ENCODE measurements at places on chromosomes 7 and 10.

GRCh38 chr7:54823776-54824175 is 64.8 kb upstream of the SEC61G start:
- DNase-seq = no peak

DNA sequence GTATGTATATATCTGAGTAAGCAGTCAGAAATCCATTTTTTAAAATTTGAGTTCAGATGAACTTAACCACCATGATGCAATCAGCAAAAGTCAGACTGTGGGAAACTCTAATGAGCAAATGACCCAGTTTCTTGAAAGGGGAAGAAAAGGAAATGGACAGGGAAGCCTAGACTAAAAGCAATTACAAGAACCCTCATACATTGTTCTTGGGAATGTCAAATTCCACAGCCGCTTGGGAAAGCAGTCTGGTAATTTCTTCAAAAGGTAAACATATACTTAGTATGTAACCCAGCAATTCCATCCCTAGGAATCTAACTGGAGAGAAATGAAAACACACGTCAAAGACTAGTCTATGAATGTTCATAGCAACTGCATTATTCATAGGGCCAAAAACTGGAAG is 16.4 kb upstream of the FOXK1 start:
- DNase-seq = no peak

GRCh38 chr7:39623732-39624441 is 515 bp downstream of the RALA start:
- no peak for DNase-seq

- DNase-seq = no peak
These were observed 325.6 kb downstream of the HPSE2 start for GRCh38 chr10:98910048-98910447.

- DNase-seq = no peak
These were observed 1.8 kb downstream of the TFEC start for GRCh38 chr7:116028787-116029186.

DNA sequence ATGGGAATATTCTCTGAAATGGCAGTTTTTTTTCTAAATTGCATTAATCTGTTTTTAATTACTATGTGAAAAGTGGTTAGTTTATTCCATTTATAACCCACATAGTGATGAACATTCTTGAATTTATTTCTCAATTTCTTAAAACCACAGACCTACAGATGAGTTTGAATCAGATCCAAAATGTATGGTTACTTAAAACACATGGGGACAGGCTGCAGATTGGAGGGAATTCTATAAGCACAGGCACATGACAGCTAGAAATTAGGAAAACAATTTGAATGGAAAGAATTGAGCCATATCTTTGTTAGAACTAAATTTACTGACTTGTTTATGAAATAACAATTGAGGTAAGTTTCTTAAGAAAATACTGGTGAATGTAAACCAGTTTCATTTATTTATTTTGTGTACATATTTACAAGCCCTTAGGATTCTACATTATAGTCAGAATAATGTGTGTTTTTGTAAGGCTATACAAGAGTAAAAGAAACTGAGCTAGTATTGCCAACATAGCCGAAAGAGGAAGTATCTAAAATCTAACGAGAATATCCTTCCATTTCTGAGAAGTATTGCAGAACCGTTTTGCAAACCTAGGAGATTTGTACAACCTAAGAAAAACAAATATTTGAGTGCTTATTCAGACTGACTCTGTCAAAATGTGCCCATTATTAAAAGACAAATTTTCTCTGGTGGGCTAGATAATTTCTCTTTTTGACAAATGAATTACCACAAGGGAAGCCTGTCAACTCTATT is 434.3 kb upstream of the SEMA3D start:
- no peak for DNase-seq

- DNase-seq = no peak
These were observed 1111.8 kb downstream of the GRM8 start for GRCh38 chr7:126140858-126141466.

GRCh38 chr7:7433811-7434210 is 101.9 kb downstream of the COL28A1 start:
- DNase-seq = no peak

DNA sequence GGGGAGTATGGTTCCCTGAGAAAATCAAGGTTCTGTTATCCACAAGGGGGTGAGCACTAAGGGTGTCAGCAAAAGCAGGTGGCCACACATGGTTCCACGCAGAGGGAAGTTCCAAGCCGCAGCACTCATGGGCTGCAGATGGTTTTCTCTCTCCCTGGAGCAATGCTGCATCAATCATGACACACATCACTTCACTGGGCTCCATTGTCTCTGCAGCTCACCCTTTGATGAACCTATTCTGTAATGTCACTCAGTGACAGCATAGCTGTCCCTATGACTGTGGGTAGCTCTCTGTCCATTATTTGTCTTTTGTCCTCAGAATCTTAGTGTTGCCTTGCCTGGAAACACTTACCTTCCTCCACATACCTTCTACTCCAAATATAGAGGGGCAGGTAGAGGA is 34.8 kb downstream of the LRRC18 start:
- no peak for DNase-seq

DNA sequence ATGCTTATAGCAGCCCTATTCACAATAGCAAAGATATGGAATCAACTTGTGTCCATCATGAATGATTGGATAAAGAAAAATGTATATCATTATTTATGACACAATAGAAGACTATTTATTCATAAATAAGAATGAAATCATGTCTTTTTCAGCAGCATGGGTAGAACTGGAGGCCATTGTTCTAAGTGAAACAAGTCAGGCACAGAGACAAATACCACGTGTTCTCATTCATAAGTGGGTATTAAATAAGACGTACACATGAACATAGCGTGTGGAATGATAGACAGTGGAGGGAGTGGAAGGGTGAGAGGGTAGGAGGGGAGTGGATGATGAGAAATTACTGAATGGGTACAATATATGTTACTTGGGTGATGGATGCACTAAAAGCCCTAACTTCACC is 762.4 kb downstream of the REEP3 start:
- DNase-seq = no peak

DNA sequence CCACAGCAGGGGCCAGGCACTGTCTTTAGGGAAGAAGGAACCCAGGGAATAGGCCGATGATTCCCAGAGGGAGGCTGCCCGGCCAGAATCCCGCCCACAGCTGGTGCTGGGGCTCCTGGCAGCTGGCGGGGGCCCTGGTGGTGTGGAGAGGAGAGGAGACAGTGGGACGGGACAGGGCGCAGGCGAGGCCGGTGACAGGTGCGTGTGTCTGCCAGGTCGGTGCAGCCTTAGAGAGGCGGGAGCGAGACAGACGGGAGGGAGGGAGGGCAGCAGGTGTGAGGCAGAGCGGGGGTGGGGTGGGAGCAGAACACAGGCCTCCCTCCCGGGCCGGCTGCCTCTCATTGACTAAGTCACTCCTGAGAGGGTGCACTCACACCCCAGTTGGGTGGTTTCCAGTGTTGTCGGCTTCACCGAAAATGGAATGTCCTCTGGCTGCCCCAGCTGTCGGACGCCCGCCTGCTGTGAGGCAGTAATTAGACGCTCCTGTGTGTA is 55.2 kb downstream of the ELFN1 start:
- no peak for DNase-seq

GRCh38 chr10:28254290-28254985 is 48.4 kb downstream of the MPP7 start:
- DNase-seq = no peak

- no peak for DNase-seq
These were observed 12.8 kb downstream of the C7orf57 start for GRCh38 chr7:48048113-48048512.

GRCh38 chr7:151122796-151123157 is 36.5 kb downstream of the AGAP3 start:
- DNase-seq = no peak

- no peak for DNase-seq
These were observed 1184.1 kb downstream of the TYW1 start for GRCh38 chr7:68180761-68181160.
